ENCODE measurements at places on chromosomes 1 and 21.

DNA sequence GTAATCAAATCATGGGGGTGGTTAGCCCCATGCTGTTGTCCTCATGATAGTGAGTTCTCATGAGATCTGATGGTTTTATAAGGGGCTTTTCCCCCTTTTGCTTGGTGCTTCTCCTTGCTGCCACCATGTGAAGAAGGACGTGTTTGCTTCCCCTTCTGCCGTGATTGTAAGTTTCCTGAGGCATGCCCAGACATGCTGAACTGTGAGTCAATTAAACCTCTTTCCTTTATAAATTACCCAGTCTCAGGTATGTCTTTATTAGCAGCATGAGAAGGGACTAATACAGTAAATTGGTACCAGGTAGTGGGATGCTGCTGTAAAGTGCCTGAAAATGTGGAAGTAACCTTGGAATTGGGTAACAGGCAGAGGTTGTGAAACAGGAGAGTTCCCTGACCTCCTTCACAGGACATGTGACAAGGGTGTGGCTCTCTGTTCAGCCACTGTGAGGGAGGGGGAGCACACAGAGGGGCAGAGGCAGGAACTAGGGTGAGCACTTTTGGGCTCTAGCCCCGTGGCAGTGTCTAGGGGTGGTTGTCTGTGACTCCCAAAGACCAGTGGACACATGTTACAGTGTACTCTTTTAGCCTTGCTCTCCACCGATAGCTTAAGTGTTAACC, 105.3 kb downstream of the BACH1 start:
- DNase-seq, result no peak

GRCh38 chr1:101741910-101742309, 254.8 kb downstream of the OLFM3 start:
- DNase-seq, result no peak

DNA sequence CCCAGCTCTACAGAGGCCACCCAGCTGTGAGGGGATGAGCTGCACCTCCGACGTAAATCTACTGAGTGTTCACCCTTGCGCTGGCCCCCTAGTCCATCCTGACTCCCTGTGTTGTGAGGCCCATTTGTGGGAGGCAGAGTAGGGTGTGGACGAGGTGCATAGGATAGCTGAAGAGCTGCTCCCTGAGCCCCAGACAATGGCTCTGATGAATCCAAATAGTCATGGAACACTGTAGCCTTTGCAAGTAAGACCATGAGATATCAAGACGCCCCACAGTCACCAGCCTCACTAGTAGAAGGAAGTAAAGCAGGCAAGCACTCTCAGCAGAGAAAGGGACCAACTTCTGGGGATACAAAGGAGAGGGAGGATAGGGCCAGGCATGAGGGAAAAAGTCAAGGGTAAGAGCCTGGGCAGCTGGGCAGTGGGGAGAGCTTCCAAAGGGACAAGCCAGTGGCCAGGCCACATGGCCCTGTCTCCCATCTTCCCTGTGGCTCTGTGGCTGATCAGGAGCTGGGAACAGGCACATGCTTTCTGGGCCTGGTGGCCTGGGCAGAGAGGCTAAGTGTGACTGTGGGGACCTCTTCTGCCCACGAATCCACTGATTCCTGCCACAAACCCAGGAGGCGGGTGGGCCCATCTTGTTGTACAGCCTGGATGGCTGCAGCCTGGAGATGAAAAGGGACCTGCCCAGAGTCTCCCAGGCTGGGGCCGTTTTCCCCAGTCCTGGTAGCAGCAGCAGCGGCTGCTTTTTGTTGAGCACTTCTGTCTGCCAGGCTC, 55.5 kb upstream of the EPS8L3 start:
- no peak for DNase-seq

GRCh38 chr1:175861626-175862367, 118.4 kb upstream of the TNR start:
- DNase-seq, result no peak

DNA sequence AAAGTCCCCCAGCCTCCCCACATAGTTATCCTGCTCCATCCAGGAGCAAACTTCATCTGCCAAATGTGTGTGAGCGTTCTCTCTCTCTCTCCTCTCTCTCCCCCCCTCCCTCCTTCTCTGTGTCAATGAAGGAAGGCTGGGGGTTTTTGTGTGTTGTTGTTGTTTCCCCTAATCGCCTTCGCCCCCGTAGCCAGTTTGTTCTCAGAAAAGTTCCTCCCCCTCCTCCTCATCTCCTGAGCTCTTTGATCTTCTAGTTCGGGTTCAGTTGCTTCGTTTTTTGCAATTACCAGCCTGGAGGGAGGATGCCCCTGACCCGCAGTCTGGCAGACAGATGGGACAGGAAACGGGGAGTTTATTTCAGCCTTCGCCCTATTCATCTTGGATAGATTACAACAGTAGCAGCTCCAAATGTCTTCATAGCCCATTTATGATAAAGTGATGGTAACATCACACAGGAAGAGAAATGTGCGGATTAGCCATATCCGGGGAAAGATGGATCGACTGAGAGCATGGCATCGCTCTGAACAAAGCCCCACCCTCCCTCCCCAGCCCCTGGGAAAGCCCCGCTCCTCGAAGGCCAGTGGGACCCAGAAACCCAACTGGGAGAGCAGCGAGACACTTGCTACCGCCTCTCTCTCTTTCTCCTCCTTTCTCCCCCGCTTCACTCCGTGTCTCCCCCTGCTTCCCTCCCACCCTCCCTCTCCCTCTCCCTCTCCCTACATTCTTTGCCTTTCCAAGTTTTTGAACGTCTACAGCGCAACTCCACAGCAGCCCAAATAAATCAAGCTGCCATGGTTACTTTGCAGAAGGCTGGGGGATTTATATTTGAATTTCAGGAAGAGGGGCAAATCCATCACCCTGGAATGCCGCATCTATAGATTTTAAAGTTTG, 139.7 kb upstream of the ARHGEF16 start:
- DNase-seq, result no peak

DNA sequence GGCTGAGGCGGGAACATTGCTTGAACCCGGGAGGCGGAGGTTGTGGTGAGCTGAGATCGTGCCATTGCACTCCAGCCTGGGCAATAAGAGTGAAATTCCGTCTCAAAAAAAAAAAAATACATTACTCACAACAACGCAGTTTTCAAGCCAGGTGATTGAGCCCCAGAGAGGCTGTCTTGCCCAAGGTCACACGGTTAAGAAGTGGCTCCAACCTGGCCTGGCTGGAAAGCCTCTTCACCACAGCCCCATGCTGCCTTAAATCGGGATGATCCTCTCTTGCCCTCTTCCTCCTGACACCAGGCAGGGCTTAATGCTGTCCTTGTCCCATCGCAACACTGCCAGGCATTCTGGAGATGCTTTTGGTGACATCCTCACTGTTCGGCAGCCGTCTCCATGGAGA, 21.6 kb downstream of the DRAXIN start:
- no peak for DNase-seq

GRCh38 chr1:28644494-28644893, 1.6 kb upstream of the TAF12 start:
- DNase-seq, result no peak

DNA sequence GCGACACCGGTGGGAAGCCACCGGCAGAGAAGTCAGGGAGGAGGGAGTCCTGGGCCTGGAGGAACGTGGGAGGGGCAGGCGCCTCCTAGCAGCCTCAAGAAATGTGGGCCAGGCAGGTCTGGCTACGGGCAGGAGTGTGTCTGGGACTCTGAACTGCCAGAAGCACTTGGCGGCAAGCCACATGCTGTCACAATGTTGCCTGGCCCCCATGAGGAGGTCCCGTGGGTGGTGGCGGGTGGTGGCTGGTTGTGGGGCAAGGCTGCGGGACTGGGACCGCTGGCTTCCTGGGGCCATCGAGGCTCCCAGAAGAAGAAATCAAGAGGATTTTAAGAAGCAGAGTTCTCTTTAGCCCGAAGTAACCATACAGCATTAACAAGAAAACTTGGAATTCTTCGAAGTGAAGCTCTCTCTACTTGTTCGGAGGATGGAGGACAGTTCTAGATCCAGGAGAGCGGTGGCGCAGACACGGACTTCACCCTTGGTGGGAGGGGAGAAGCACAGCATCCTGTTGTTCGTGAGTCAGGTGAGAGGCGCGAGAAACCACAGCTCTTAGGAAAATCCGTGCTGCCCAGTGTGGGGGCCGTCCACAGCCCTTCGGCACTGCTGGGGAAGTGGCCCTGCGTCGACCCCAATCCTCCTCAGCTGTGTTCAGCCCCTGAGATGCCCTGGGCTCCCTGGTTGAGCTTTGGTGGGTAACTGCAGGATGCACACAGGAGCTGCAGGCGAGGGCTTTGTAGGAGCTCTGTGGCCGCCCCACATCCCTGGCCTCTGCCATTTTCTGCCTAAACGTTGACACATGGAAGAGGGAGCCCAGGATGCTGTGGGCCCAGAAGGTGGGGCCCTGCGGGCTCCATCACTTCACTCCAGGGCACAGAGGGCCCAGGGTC, 12.4 kb downstream of the SKI start:
- DNase-seq, result no peak

DNA sequence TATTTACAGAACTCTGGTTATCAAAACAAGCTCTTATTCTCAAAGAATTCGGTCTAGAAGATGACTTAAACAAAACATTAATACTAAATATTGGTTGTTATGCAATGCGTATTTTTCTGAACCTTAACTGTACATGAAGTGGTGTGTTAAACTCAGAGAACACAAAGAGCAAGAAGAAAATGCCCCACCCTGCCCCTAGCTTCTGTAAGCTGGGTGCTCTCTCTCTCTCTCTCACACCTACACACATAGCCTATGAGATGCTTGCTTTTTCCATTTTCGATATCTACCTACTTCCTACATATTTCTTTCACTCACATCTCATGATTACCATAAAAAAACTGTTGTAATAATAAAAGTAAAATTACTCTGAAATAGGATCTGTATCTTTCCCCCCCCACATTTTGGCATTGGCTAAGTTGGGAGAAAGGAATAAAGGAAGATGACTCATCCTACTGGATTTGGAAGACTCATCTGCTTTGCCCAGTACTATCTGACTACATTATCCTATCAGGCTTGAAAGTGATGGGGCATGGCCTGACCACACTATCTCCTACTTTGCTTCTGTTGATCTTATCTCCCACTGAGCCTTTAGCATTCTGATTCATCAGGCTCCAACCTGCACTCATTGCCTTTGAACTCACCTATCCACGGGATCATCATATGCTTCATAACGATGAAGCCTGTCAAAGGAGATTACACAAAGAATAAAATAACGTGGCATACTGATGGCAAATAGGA, 2.9 kb downstream of the CRYZ start:
- no peak for DNase-seq
